ENCODE measurements at places on chromosomes 5 and 9.

DNA sequence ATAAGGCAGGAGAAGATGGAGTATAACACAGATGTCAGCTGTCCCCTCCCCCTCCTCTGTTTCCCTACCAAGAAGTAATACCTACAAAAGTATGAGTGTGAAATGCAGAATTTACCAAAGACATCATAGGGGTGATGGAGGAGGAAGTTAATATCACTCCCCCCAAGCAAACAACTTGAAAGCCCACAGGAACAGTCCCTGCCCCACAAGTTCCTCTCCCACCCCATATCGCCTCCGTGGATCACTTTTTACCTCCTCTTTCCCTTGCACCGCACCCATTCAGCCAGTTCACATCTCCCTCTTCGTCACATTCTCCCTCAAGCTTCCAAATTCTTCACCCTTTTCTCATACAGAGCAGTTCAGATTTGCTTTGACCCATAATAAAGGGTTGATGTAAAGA is 7.0 kb upstream of the SIL1 start:
- no peak for DNase-seq

DNA sequence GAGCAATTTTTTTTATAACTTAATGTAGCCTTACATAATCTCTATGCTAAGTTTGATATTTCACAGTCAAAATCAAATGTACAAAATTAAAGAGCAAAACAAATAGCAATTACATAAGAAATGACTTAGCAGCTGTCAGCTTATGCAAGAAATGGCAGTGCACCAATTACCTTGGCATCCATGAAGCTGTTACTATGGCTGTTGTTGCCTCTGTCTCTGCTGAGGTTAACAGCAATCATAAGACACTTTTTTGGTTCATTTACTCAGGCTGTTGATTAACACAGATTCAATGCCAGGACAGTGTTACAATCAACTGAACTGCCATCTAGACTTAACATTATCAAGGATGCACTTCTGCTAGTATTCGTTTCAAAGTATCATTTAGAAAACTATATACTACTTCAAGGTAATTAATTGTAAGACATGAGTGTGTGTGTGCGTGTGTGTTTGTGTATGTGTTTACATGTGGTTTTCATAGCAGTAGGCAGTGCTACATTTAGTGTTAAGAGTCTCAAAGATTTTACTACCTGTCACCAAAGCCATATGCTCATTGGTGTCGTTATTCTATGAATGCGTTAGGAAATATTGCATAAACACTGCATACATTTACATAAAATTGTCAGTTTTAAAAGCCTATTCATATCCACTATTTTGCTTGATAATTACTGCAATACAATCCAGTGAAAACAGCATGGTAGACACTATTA is 1084.2 kb upstream of the COX7C start:
- peak; percentile 38 for DNase-seq

DNA sequence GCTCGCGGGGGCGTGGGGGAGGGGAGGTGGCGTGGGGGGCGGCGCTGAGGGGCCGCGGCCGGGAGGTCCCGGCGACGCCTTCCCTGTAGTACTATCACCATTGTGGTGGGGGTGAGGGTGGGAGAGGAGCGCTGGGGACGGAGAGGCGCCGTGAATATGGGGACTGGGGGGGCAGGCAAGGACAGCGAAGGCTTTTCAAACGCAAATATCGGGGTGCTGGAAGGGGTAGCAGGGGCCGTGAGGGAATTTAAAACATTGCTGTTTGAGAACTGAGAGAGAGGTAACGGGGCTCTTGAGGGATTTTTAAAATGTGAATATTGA is 427 bp downstream of the RBM27 start:
- DNase-seq = no peak

- no peak for DNase-seq
These were observed 279.0 kb downstream of the GLIS3 start for GRCh38 chr9:4020755-4021296.

- no peak for DNase-seq
These were observed 113.9 kb downstream of the WNK2 start for GRCh38 chr9:93297659-93298497.

GRCh38 chr9:88933607-88934379 is 57.5 kb upstream of the S1PR3 start:
- DNase-seq = no peak

- no peak for DNase-seq
These were observed 277.2 kb downstream of the SPOCK1 start for GRCh38 chr5:137221943-137222342.

DNA sequence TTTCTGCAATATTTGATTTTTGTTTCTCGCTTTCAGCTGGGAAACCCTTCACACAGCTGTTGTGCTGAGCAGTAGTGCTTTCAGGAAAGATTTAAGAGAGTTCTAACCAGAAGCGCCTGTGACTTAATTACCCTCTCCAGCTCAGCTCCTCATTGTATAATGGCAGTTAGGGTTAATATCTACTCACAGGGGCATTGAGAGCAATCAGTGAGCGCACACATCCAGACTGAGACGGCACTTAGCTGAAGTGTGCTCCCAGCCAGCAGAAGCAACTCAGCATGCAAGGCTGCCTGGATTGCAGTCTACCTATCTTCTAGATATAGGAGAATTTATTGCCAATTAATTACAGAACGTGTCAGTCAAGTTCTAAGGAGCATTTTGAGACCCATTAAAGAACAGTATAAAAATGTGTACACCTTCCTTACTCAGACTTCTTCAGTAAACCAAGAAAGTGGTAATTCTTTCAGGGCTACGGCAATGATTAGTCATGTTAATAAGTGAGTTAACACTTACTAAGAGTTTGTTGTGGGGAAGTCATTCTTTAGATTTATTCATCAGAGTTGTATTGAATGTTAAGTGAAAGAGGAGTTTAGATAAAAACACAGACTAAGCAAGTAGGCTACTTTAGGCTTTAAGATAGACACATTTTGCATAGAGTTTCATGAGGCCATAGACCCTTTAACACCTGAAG is 111.7 kb upstream of the PCAT7 start:
- DNase-seq = no peak

- no peak for DNase-seq
These were observed 105.8 kb downstream of the EFNA5 start for GRCh38 chr5:107564931-107565372.

GRCh38 chr9:80651044-80651443 is 1038.3 kb downstream of the TLE1 start:
- peak; percentile 32 for DNase-seq

- no peak for DNase-seq
These were observed 232.2 kb downstream of the SYK start for GRCh38 chr9:91033797-91034196.

GRCh38 chr5:107277485-107278125 is 393.1 kb downstream of the EFNA5 start:
- DNase-seq = no peak

GRCh38 chr5:39513236-39513635 is 88.5 kb upstream of the DAB2 start:
- no peak for DNase-seq

- no peak for DNase-seq
These were observed 29.9 kb downstream of the TLR4 start for GRCh38 chr9:117734082-117734481.

DNA sequence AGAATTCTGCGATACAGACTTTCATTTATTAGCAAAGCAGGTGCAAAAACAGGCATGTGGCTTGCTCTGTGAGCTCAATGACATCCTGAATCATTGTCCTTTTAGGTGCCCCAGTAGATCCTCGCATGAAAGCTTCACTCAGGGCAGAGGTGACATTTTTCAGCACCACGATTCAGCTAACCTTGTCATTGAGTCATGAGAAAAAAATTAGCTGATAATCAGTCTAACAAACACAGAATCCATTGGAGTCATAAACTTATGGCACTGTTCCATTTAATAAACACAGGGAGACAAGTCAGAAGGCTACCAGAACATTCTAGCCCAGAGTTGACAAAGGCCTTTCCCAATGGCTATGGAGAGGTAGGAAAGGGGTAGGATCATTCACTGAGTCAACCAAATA is 104.8 kb upstream of the RAD23B start:
- no peak for DNase-seq

DNA sequence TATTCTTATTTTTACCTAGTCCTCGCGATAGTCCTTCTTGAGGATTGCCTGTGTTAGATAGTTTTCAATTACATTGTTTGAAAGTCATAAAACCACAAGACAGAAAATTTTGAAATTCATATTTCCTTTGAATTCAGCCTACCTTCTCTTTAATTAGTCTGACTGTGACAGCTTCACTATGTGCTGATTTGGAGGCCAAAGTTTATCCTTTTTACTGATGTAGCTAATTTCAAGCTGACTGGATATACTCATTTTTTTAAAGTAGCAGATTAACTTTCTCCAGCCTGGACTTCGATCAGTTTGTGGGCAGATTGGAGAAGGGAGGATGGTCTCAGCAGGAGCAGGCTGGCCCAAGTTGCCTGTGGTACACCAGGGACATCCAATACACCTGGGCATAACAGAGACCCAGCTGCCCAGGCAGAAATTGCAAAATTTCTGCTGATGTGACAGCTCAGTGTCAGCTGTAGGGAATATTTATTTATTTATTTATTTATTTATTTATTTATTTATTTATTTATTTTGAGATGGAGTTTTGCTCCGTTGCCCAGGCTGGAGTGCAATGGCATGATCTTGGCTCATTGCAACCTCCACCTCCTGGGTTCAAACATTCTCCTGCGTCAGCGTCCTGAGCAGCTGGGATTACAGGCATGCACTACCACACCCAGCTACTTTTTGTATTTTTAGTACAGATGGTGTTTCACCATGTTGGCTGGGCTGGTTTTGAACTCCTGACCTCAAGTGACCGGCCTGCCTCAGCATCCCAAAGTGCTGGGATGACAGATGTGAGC is 24.2 kb downstream of the AGXT2 start:
- no peak for DNase-seq

DNA sequence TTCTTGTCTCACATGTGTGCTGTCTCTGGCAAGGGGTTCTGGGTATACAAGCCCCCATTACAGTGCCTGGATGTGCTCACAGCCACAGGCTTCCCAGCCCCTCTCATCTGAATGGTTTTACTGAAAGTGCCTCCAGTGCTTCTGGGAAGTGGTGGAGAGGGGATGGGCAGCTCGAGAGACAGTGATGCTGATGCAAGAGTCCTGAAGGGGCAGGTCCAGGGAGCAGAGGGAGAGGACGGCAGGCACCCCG is 93.5 kb downstream of the PHF2 start:
- no peak for DNase-seq

DNA sequence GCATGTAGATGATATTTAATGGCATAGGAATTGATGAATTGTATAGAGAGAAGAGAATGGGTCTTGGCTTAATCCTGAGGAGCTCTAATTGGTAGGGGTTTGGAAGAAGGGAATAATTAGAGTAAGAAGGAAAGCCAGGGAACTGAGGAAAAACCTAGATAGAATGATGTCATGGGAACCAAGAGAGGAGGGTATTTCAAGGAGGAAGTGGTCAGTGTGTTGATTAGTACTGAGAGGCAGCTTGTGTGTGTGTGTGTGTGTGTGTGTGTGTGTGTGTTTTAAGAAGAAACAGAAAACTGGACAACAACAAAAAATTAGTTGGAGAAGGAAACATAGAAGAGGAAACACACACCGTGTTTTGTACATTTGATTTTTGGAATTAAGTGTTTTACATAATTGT is 42.8 kb downstream of the MAST4 start:
- no peak for DNase-seq

GRCh38 chr9:34216325-34216724 is 37.5 kb downstream of the UBAP1 start:
- DNase-seq = no peak

DNA sequence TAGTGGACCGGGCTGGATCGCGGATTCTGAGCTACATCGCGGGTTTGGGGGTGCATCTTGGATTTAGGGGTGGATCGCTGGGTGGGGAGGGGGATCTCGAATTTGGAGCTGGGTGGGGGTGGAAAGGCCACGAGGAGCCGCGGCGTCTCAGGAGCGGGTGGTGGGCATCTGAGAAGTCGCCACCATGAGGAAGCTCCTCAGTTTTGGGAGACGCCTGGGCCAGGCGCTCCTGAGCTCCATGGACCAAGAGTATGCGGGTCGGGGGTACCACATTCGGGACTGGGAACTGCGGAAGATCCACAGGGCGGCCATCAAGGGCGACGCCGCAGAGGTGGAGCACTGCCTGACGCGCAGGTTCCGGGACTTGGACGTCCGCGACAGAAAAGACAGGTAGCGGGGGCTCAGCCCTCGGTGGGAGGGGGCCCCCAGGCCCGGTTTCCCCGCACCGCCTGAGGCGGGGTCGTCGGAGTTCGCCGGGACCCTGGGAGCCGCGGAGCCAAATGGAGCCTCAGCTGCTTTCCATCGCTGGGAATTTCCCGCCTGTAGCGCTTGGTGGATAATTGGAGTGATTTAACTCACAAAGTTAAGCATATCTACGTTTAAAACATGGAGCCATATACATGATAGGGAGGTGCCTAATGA is 376 bp downstream of the ANKRD18B start:
- no peak for DNase-seq

GRCh38 chr5:95554331-95554646 is 488 bp downstream of the SKIC3 start:
- DNase-seq = peak; percentile 10

DNA sequence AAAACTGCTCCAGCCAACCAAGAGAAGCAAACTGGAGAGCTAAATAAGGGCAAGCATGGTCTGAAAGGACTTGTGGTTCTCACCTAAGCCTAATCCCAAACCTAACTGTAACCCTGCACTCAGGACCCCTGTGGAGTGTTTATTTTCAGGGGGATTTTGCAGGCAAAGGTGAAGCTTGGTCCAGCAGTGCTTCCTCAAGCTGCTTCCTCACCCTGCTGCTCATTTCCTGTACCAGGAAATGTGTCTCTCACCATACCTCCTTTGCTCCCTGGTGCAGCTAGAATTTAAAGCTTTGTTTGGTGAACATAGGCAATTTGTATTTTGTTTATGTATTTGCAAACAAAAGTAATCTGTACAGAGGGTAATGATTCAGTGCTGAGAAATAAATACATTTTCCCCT is 50.2 kb downstream of the CARTPT start:
- DNase-seq = no peak

DNA sequence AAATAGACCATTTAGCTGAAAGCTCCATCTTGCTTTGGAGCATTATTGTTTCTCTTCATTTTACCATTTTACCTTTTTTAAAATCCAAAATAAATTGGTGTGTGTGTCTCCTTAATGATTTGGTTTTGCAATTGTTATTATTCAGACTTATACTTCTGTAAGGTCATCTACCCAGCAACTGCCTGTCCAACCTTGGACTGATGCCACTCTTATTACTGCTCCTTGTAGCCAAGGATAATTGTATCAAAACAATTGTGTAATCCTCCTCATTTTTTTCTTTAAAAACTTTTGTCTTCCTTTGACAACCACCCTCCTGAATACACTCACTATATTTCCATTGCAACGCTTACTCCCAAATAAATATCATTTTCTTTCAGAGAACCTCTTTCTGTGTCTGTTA is 30.3 kb upstream of the HMGCR start:
- DNase-seq = no peak

Data from retinal pigment epithelial cell (primary cell).